ENCODE measurements at places on chromosomes 16 and 17.
A peak's percentile ranks its signal among the peaks of the same experiment; 100 is the strongest.

- peak; percentile 76 for DNase-seq
Measured at GRCh38 chr16:705431-706188, at the start of gene FBXL16. Gene FBXL16, minus strand, starts transcription at chr16:705801. Its CDS starts 8,396 bp downstream, at chr16:697405.

GRCh38 chr17:17103160-17103559 is 60.9 kb downstream of the MPRIP start:
- DNase-seq, result no peak

DNA sequence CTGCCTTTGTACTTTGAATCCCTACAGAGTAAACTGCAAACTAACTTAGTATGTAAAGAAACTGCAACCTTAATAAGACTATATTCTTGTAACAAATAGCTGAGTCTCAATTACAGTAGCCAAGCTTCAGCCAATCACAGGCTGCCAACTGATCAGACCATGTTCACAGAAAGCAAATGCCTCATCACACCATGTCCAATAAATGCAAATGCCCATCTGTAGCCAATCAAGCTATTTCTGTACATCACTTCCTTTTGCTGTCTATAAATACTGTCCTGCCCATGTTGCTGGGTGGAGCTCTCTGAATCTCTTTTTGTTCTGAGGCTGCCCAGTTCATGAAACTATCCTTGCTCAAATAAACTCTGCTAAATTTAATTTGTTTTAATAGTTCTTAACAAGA is 531.7 kb upstream of the TOM1L1 start:
- DNase-seq, result no peak

GRCh38 chr17:40361925-40362695 is 2.4 kb downstream of the GJD3 start:
- no peak for DNase-seq

DNA sequence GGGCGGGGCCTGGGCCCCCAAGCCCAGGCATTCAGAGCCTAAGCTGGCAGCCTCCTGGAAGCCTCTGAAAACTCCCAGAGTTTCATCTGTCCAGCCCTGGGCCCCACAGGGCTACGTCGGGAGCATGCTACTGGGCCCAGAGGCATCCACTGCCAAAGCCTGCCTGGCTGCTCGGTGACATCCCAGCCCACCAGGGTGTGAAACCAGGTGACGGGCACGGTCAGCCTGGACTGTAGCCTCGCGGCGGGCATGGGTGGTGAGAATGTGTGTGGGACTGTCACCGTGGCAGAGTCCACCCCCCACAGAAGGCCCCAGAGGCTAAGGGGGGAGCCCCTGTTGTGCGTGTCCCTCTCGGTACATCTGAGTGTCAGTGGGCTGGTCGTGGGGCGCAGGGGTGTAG is 25.6 kb upstream of the AATK start:
- no peak for DNase-seq
